HS-5 (cell line): ENCODE measurements at places on chromosomes 4 and X.

DNA sequence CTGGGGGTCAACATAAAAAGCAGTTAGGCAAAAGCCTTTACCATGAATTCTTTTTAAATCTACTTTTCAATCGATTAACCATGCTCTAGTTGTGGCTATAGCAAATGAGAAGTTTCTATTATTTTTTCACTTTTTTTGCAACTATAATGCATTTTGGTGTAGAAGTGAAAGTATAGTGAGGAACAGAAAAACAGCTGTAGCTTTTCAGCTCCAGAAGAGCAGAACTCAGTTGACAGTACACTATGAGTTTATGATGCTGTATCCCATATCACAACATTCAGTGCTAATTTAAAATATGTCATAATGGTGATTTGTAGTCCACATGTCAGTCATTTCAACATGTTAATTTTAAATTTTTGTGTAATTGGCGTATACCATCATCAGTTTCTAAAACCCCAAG is 8.7 kb upstream of the MUC7 start:
- DNase-seq, result no peak

DNA sequence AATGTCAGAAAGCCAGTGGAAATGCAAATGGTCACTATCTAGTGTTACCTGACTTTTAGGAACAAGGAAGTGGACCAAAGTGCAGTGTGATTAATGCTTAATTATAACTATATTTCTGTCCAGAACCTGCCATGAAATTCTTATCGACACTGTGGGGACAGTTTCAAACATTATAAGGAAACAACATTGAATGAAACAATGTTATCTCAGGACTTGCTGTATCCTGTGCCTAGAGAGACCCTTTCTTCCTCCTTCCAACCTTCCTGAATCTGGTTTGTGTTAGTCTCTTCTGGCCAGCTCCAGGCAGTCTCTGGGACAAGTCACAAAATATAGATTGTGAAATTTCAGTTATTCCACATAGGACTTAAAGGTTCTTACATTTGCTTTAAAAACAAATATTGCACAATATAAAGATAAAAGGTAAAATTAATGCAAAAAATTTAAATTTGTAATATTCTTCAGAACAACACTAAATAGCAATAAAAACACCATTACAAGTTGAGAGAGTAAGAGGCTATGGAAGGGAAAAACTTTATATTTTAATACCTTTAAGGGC is 203.4 kb downstream of the ZNF674 start:
- no peak for DNase-seq

- no peak for DNase-seq
These were observed 153.5 kb upstream of the PJA1 start for GRCh38 chrX:69318651-69319340.

- DNase-seq, result no peak
These were observed 35.7 kb downstream of the ADH5 start for GRCh38 chr4:99052902-99053301.

GRCh38 chrX:31240982-31241381 is 169.1 kb upstream of the FTHL17 start:
- DNase-seq, result no peak

DNA sequence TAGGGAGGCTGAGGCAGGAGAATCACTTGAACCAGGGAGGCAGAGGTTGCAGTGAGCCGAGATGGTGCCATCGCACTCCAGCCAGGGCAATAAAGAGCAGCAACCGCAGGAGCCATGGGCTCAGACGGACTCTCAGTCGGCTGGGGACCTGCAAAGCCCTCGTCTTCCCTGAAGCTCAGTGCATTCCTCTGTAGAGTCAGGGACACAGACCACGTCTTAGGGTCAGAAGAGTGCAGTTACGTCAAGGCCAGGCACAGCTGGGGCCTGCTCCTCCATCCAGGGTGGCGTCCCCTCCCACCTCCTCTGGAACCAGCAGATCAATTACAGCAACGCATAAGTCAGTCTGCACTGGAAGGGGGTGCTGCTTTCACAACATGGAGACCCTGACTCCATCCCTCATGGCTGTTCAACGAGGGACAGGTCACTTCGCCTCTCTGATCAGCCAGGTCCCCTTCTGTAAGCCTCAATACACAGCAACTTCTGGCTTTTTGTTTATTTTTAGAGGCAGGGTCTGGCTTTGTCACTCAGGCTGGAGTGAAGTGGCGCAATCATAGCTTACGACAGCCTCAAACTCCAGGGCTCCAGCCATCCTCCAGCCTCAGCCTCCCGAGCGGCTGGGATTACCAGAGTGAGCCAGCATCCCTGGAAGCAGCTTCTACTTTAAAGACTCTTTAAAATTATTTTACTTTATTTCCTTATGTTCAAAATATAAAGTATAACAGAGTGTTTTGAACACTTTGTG is 76.4 kb downstream of the ZFYVE28 start:
- no peak for DNase-seq

DNA sequence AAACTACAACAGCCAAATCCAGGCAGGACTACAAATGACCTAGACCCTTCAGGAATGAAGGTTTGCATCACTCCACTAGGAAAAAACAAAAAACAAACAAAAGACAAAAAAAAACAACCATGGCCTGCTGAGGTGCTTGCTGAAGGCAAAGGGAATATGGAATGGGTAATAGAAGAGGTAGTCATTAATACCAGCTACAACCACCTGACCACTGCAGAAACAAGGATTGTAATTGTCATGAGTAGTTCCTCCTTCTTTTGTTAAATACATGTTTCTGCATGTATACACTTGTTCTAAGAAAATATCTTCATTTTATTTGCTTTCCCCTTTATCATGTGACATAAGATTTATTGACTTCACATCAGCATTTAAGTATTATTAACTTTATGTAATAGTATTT is 409.8 kb upstream of the GRID2 start:
- no peak for DNase-seq

GRCh38 chr4:95898226-95898625 is 58.3 kb downstream of the PDHA2 start:
- no peak for DNase-seq

DNA sequence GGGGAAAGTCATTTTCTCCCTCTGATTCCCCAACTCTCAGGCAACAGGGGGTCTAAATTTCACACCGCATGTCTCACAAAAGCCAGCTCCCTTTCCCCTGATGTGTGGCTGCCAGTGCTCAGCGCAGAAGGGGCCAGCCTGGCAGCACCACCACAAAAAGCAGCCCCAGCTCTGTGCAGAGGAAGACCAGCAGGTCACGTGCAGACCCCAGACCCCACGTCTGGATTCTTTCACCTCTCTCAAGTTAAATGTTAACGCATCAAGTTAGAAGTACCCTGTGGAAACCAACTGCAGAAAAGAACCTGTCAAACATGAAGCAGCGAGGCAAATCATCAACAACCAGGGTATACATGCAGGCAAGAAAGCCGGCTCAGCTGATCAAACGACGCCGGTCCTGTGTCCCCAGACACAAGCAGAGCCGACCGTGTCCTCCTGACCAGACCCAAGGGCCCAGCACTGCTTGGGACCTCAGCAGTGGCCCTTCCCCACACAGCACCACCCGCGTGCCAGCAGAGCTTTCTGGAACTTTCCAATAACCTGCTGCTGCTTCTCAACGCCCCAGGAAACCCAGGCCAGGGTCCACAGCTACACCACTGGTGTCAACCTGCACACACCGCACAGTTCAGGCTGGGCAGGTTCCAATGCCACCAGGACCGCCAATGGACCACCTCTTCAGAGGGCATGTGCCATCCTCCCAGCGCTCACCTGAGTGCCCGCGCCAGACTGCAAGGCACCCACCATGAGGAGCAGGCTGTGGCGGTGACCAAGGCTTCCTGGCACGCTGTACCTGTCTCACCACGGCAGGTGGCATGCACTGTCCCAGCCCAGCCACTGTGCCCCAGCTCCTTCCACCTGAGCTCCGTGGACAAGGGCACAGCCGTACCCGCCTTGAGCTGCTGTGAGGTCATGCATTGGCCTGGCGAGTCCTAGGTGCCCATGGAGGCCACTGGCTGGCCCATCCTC is 4.0 kb downstream of the LRPAP1 start:
- DNase-seq, result no peak

- DNase-seq, result no peak
These were observed 49.6 kb downstream of the KLF8 start for GRCh38 chrX:56281789-56282188.

- DNase-seq, result no peak
These were observed 36.8 kb upstream of the IRF2 start for GRCh38 chr4:184511156-184511555.

DNA sequence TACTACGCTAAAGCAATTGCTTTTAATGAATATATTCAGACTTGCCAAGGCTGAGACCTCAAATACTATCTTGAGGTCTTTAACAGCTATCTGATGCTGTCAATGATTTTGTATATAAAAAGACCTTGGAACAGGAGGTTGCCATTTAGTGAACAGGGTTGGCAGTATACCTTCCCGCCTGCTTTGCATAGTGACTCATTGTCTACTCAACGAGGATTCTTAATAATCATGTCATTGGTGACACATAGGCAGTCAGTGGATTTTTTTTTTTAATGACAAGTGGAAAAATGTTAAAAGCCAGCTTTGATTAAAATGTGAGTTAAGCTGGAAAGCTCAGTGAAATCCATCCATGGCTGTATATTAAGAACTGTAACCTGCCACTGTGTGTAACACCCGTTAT is 164.0 kb downstream of the ASMT start:
- no peak for DNase-seq

DNA sequence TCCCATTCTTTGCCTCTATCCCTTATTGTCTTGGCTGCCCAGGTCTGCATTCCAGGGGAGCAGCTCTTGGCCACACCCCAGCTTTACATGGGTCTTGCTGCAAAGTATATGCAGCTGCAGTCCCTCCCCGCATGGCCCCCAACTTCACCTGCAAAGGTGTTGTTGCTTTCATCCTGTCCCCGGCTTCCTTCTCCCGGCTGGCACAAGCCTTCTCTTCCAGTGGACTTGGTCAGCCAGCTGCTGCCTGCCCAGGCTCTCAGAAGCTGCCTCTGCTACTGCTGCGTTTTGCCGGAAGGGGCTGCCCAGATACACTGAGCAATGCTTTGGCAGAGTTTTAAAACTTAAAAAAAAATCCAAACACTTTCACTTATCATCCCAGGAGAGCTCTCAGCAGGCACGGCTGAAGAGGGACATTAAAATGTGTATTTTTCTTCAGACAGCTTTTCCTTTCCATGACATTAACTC is 121.2 kb upstream of the PDLIM3 start:
- no peak for DNase-seq

GRCh38 chr4:153294631-153295030 is 49.9 kb upstream of the MND1 start:
- DNase-seq, result no peak

DNA sequence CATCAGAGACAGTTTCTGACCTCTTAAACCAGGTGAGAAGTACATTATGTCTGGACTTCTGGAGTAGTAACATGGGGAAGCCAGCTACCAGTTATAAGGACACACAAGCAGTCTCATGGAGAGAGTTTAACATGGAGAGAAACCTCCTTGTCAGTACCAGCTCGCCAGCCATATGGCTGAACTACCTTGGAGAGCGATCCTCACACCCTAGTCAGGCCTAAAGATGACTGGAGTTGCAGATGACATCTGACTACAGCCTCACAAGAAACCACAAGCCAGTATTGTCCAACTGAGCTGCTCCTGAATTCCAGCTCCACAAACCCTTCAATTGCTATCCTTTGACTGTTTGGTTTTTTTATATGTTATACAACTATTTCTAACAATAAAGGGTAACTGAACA is 49.8 kb downstream of the PDHA2 start:
- no peak for DNase-seq

- no peak for DNase-seq
These were observed 108.7 kb downstream of the IQCM start for GRCh38 chr4:149706942-149707341.

- DNase-seq, result no peak
These were observed 83.0 kb downstream of the MAMLD1 start for GRCh38 chrX:150446151-150446550.

DNA sequence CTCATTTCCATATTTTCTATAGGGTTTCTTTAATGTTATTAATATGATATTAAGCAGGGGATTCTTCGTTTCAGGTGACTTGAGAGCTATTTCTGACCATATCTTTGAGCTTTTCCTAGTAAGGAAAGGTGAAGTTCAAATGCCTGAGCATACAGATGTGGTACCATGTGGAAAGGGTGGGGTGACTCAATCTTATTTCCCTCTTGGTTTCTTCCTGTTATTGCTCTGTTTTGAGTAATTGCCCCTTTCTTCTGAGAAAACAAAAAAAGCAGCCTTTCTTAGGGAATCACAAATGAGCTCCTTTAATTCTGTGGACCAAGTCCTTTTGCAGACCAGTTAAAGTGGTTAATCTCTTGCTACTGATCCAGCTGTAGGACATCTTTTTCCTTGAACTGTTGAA is 41.0 kb upstream of the AGA start:
- no peak for DNase-seq

GRCh38 chrX:141201962-141202361 is 25.0 kb upstream of the LDOC1 start:
- no peak for DNase-seq

DNA sequence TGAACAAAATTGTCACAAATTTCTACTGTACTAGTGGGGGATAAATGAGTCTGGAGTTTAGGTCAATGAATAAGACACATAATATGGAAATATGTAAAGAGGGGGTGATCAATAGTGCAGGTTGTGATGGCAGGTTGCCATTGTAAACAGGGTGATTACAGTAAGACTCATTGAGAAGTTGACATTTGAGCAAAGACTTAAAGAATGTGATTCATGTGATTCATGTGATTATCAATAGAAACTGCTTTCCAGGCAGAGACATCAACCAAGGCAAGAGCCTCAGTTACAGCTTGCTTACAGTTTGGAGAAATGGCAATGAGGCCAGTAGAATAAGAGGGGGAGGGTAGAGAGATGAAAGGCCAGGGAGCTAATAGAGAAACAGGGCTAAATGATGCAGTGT is 45.8 kb upstream of the GIMD1 start:
- DNase-seq, result peak; percentile 47

DNA sequence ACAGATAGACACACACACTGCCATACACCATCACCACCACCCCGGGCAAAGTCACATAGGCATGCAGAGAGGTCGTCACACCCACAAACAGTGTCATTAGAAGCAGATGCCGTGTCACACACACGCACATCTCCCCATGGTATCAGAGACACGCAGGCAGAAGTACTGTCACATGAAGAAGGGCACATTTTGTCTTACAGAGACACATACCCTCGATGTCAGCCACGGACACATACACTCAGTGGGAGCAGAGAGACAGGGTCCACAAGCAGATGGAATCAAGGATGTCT is 3.3 kb downstream of the NALF2 start:
- no peak for DNase-seq

DNA sequence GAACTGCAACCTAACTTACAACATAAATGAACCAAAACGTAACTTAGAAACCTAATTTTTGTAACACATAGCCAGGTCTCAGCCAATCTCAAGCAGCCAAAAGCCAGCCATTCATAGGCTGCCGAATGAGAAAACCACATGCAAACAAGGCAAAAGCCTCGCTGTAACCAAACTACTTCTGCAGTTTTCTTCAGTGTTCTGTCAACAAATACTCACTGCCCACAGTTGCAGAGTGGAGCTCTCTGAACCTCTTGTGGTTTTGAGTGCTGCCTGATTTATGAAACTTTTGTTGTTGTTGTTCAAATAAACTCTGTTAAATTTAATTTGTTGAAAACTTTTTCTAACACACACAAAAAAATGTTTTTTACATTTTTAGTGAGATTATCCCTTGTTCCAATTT is 251.2 kb downstream of the PAPSS1 start:
- no peak for DNase-seq
